ENCODE measurements at places on chromosomes 7 and 10. TPM values are rescaled to one million over a fixed set of nuclear protein-coding genes. Genes with fewer than 3 reads are reported as not detected.

PTF1A gene
- not detected for total RNA-seq

DNA sequence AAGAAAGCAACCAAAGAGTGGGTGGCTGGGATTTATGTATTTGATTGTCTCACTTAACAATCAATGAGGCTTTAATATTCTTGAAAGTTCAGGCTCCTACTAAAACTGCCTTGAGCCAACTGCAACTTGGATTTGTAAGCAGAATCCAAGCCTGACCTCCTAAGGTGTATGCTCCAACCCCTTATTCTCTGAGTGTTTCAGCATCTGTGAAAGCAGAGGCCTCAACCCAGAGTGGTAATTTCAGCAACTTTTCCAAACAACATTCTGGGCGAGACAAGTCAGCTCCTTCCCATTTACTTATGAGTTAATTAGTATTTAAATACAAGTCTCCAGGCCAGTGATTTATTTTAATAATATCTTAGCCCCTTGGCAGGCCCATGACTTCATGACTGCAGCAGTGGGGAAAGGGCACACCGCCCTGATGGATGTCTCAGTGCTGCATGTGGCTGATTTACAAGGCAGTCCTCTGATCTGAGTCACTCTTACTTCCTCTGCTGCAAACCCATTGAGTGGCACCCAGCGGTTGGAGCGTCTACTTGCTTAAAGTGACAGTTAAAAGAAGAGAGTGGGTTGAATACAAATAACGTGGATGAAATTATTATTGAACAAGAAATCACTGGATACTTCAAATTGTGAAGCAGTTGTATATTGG lies 209.1 kb downstream of the TRIL start:
- peaks cover 2% of the 10 kb centered on the region for H3K4me1 ChIP-seq
- no peak overlapping the region for H3K4me3 ChIP-seq
- DNase-seq, result no peak

AFAP1L2 gene
- total RNA-seq, result 4.4 TPM

DNA sequence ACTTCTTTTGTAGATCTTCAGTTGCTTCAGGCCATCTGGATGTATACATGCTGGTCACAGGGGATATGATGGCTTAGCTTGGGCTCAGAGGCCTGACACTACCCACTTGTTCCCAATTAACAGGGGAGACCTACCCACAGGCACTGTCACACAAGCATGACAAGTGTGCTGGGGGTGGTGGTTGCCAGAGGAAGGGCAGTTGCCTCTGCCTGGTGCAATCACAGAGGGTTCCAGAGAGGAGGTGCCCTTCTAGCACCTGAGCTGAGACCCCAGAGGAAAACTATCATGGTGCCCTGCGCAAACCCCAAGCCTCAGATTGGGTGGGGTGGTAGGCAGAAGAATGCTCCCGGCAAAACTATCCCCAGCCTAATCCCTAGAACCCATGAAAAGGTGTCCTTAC lies 65.6 kb upstream of the NANOS1 start:
- DNase-seq, result no peak
- H3K27ac ChIP-seq, result no peak overlapping the region
- no peak overlapping the region for H3K4me3 ChIP-seq
- H3K27me3 ChIP-seq, result no peaks in the 10 kb centered on the region
- H3K36me3 ChIP-seq, result no peaks in the 10 kb centered on the region

DNA sequence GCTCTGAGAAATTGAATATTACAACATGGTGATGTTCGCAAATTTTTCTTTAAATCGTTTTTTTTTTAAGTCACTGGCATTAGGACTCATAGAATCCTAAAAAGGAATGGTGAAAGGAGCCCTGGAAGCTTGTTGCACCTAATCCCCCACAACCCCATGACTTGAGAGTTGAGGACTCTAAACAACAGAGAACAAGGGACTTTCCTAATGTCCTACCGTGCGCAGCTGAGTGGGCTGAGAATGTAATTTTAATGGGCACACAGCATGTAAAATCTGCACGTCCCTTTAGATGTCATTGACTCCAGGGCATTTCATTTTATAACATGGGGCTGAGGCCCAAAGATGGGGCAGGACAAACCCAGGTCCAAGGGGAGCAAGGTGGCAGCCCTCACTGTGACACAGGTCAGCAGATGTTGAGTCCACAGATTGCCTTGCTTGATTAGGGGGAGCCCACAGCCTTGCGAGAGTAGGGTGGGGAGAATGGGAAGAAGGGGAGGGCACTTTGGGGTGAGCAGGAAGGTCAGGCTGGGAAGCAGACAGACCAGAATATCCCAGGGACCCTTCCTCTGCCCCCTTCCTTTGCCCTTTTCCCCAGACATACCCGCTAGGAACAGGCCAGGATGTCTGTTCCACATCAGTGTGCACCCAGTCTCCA lies 208.4 kb upstream of the ZMIZ1 start:
- DNase-seq, result no peak
- no peaks in the 10 kb centered on the region for H3K36me3 ChIP-seq
- H3K27ac ChIP-seq, result no peak overlapping the region

- peak; percentile 29 for DNase-seq
- no peak overlapping the region for H3K4me3 ChIP-seq
- H3K27me3 ChIP-seq, result no peaks in the 10 kb centered on the region
- no peaks in the 10 kb centered on the region for H3K36me3 ChIP-seq
Observed at GRCh38 chr10:61779950-61780659, 117.4 kb downstream of the CABCOCO1 start.

DNA sequence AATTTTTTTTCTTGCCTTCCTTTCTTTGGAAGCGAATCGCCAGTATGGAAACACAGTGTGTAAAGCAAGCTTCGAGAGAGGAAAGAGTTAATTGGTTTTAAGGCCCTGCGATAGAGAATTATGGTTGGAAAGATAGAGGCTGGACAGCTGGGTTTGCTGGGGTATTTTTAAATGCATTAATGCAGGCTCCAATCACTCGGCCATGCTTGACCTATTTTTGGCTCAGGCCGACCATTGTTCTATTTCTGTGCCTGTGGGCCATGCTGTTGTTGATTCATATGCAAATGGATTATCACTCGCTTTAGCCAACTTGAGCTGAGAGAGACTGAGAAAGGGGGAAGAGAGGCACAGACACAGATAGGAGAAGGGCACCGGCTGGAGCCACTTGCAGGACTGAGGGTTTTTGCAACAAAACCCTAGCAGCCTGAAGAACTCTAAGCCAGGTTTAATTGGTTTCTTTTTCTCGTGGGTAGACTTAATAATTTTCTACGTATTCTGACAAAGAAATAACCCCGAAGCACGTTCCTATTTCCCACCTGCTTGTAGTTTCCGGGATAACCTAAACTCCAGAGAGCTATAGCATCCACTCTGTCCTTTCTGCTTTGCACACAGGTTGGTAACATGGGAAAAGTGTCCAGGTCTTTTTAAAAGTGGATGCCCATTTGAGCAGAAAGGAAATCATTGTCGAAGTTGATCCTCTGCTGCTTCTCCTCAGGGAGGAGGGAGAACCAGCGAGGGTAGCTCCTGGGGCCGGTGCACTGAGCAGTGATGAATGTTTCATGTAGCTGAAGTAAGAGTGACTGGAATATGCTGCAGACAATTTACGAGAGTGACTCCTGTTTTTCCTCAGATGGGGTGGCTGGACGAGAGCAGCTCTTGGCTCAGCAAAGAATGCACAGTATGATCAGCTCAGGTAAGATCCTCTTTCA lies at the start of gene HDAC9:
TSS of gene HDAC9 (plus strand) at position 338 of the 929 bp plus-strand sequence. CDS start at position 892, 554 bp downstream.
- H3K27ac ChIP-seq, result peak within 1 kb of the TSS; percentile 85
- H3K4me3 ChIP-seq, result peak within 1 kb of the TSS; percentile 41
- peaks cover 8% of the 10 kb centered on the region for H3K4me1 ChIP-seq
- peak; percentile 73 for DNase-seq
- no peaks in the 10 kb centered on the region for H3K27me3 ChIP-seq
- H3K36me3 ChIP-seq, result no peaks in the 10 kb centered on the region

PLXDC2 gene
- 18.1 TPM for total RNA-seq

- peak overlapping the region; percentile 89 for H3K4me3 ChIP-seq
- no peak for DNase-seq
- H3K27ac ChIP-seq, result peak overlapping the region; percentile 90
Observed at GRCh38 chr10:30436671-30437030, 2.7 kb downstream of the MAP3K8 start.

All from heart right ventricle (tissue), 16 donors.